ENCODE measurements at places on chromosomes 3 and 15.
A peak's percentile ranks its signal among the peaks of the same experiment; 100 is the strongest.

GRCh38 chr15:71136159-71136783 lies 21.0 kb downstream of the THSD4 start:
- no peak for DNase-seq

DNA sequence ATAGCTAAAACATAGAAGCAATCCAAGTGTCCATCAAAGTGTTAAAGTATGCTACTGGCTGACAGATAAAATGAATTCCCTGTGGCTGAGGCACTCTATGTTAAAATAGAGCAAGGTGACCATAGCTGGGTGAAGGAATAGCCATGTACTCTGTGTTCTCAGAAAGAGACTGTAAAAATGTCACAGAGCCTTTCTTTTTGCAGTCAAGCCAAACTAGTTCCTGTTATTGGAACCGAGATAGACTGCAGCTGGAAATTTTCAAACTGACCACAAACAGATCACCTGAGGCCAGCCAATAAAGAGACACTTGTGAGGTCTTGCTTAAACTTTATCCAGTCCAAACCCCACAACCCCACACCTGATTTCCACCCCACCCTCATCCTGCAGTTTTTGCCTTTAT lies 422.8 kb upstream of the NAALADL2 start:
- DNase-seq: no peak

GRCh38 chr15:69979262-69979661 lies 118.5 kb downstream of the TLE3 start:
- DNase-seq: no peak

- no peak for DNase-seq
These were observed 25.3 kb downstream of the ZNF592 start for GRCh38 chr15:84773716-84774115.

DNA sequence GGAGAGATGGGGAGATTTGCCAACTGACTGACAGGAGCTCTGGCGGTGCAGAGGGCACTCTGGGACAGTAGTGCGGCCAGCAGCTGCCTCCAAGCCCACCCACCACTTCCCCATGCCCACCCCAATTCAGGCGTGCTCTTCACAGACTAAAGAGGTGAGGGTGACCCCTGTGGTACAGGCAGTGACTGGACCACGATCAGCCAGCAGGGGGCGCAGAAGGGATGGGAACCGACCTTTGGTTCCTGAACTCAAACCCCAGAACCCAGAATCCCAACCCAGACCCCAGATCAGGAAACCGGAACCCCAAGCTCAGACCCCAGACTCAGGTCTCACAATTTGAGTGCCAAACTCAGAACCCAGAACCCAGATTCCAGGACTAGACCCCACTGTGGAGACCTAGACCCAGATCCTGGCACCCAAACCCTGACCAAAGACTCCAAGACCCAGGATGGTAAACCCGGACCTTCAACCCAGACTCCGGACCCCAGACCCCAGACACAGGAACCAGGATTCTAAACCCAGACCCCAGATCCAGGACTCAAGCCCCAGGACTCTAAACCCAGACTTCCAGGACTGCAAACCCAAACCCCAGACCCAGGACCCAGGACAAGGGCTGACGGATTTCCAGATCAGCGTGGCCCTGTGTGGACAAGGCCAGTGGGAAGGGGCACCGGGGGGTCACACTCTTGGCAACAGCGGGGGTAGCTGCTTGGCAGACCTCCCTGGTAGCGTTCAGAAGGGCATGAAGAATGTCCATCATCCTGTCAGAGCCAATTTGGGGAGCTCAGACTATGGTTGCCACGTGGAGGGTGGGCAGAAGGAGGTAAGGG lies 3.7 kb upstream of the MYL3 start:
- peak; percentile 54 for DNase-seq

- DNase-seq: no peak
These were observed 144.4 kb upstream of the NR2F2 start for GRCh38 chr15:96186105-96186504.

All from stimulated activated CD4-positive, alpha-beta T cell treated with anti-CD3 and anti-CD28 coated beads, TNF-alpha, amount 100 ng/mL, for 1 hour (primary cell).